ENCODE measurements at places on chromosomes 5 and 9. TPM values are rescaled to one million over a fixed set of nuclear protein-coding genes. Genes with fewer than 3 reads are reported as not detected.

TEX48 gene
- not detected for polyA plus RNA-seq

DOCK8 gene
- polyA plus RNA-seq: 71.6 TPM

SAPCD2 gene
- polyA plus RNA-seq: 0.15 TPM

DNA sequence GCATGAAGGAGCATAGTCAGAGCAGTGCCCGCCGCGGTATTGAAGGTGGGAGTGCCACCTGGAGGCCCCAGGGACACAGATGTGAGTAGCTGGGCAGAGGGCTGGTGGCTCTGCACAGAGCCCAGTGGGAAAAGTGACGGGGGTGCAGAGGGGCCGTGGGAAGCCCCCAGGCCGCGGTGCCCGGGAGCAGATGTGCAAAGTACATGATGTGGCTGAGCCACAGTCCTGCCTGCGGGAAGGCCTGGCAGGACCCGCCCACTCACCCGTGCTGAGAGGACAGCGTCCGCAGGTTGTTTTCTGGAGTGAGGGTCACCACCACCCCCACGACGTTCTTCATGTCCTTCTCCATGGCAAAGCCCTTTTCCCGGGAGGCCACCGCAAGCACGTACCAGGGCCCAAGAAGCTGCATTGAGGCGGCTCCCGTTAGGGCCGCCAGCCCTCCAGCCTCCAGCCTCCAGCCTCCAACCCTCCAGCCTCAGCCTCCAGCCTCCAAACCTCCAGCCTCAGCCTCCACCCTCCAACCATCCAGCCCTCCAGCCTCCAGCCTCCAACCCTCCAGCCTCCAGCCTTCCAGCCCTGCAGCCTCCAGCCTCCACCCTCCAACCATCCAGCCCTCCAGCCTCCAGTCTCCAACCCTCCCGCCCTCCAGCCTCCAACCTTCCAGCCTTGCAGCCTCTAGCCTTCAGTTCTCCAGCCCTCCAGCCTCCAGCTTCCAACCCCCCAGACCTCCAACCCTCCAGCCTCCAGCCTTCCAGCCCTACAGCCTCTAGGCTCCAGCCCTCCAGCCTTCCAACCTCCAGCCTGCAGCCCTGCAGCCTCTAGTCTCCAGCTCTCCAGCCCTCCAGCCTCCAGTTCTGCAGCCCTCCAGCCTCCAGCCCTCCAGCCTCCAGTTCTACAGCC lies 914 bp downstream of the LCN6 start:
- DNase-seq: no peak

DNA sequence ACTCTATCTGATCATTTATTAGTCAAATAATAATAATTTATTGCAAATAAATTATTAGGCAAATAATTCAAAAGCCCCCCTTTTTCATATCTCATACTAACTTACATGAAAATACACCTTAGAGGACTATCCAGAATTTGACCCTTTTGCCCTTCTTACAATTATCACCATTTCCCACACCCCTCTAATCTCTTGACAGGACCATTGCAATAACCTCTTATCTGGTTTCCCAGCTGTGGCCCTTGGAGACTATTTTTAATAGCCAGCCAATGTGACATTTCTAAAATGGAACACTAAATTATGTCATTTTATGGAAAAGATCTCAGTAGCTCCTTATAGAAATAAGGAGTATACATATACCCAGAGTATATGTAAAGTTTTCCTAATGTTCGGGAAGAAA lies 588.4 kb upstream of the COX7C start:
- no peak for DNase-seq

GRCh38 chr5:163453705-163454104 lies 6.2 kb downstream of the NUDCD2 start:
- DNase-seq: no peak

- DNase-seq: no peak
Observed at GRCh38 chr9:79134654-79135053, 437.1 kb upstream of the TLE4 start.

DNA sequence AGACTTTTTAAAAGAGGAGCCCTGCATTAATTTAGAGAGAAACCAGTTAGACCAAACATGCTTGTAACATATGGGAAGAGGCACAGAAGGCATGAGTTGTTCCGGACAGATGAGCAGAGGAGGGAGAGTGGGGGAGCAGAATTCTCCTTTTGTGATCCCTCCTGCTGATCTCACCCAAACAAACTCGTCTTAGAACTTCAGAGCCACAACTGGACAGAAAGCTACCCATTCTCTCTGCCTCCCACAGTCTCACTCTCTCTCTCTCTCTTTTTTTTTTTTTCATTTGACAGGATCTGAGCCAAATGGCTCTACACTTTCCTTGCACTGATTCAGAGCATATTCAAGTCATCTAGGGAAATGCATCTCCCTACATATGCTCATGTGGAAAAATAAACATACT lies 196.0 kb upstream of the PAPPA start:
- no peak for DNase-seq

DNA sequence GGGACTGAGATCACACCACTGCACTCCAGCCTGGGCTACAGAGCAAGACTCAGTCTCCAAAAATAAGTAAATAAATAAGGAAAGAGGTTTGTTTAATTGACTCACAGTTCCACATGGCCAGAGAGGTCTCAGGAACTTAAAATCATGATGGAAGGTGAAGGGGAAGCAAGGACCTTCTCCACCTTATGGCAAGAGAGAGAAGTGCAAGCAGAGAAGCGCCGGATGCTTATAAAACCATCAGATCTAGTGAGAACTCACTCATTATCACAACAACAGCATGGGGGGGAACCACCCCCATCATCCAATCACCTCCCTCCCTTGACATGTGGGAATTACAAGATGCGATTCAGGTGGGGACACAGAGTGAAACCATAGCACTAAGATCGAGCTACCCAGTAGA lies 22.8 kb upstream of the RGMB start:
- no peak for DNase-seq

DNA sequence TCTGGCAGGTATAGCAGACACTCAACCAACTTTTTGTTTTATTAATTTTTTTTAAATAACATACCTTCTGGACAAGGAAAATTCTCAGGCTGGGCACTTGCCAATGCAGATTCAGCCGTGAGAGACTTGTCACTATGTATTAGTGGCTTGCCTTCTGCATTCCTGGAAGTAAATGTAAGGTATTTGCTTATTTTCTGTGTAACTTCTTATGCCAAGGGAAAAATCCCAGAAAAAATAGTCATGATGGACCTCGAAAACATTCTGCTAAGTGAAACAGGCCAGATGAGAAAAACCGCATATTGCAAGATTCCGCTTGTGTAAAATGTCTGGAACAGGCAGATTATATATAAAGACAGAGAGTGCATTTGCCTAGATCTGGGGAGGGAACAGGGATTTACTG lies 260.3 kb upstream of the DAPK1 start:
- no peak for DNase-seq

DNA sequence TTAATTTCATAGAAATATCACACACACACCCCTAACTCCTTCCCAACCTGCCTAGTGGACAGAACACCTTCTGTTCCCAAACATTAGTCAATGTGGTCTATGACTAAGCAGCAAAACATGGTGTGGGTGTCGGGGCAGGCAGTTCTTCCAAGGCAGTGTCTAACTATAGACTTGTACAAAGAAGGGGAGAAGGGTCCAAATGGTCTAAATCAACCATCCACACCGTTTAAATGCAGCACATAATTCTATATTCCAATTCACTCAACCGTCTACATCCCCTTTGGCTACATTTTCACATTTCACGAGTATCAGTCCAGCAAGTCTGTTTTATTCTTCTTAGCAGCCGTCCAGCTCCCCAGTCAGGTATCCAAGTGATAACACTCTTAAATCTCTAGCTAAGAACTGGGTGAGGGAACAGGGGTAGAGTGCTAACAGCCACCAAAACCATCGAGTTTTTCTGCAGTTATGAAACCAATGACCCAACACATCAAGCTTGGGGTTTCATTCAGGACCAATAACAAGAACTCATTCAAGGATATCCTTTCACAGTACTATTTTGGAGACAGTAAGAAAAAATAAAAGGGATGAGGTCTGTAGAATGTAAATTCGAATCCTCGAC lies 3.3 kb downstream of the ZNF608 start:
- no peak for DNase-seq

DNA sequence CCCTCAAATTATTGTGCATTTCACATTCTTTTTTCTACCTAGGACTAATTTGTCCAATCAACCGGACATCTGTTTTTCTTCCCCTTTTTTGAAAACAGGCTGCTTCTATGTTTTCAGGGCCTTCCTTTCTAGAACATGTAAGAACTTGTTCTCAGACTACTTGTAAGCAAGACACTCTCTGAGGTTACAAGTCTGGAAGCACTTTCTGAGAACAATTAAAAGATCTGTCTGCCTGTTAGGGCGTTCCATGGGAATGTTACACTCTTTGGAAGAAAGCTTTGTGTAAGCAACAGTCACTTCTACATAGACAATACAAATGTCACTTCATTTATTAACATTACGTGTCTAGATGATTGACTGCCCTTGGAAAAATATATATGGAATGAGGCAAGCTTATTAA lies 50.9 kb upstream of the HSPB3 start:
- no peak for DNase-seq

DNA sequence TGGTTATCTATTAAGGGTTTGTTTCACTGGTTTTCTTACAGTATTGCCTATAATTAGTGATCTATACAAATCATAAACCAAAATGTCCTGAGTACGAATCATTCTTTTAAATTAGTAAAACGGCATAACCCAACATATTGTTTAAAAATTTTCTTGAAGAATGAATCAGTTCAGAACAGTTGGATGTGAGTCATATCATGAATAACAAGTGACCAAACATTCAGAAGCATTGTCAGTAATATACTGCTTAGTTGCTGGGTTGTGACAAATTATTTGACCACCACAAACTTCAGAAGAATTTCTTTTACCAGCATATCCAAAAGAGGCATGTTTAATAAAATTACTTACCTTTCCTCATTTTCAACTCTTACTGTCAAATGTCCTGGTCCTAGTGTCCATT lies 111.2 kb downstream of the UNC13B start:
- no peak for DNase-seq

DNA sequence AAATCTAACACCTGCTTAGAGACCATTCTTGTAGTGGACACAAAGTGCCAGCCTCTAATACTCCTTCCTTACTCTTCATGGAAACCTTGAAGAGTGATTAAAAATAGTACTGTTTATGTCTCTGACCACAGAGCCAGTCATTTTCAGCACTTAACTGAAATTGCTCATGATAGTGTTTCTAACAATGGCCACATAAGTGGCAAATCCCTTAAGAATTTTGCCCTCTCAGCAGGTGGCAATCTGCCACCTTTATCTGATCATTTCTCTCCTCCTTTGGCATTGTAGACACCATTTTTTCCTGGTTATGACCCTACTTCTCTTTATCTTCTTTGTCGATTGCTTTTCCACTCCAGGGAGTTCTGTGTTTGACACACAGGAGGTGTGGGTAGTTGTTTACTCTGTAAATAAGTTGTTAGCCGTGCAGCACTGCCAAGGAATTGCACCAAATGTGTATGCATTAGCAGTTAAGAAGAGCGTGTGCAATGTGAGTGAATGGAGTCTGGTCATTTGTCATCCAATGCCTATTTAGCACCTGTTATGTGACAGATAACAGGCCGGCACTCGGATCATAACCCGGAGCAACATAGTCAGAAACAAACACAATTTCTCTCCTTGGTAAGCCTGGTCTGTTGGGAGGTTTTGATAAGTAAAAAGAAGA lies 36.8 kb upstream of the STARD4 start:
- DNase-seq: no peak

DNA sequence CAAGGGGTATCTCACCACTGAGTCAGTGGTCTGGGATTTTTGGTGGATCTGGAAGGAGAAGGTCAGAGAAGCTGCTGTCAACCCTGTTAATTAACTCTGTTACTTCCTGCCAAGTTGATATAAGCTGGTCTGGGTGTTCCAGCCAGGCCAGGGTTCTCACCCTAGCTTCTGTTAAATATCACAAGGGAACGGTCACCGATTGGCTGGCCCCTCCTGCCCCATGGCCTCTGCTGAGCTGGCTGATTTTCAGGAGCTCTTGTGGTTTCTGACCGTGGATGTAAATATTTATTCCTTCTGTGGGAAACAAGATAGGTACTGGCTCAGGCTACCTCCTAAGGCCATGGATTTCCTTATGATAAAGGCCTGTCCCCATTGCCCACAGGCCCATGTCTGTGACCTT lies 1.0 kb downstream of the ADAMTS13 start:
- DNase-seq: no peak

- DNase-seq: no peak
Observed at GRCh38 chr5:159211729-159212174, 2.4 kb upstream of the RNF145 start.
